Type B pancreatic cell (in vitro differentiated cells): ENCODE measurements at places on chromosomes 7 and 10. TPM values are rescaled to one million over a fixed set of nuclear protein-coding genes. Genes with fewer than 3 reads are reported as not detected.

The EPHA1 gene
- 18.0 and 40.1 TPM in 2 replicates for total RNA-seq

The SNCG gene
- 60.4 and 77.6 TPM in 2 replicates for total RNA-seq

The FRMD4A gene
- 37.8 and 88.9 TPM in 2 replicates for total RNA-seq

The ENKUR gene
- 1.6 and 7.2 TPM in 2 replicates for total RNA-seq

The GARIN1A gene
- 2.4 TPM in 2 replicates for total RNA-seq

GRCh38 chr10:103742824-103743223, 112.6 kb downstream of the SH3PXD2A start:
- no peak for DNase-seq

DNA sequence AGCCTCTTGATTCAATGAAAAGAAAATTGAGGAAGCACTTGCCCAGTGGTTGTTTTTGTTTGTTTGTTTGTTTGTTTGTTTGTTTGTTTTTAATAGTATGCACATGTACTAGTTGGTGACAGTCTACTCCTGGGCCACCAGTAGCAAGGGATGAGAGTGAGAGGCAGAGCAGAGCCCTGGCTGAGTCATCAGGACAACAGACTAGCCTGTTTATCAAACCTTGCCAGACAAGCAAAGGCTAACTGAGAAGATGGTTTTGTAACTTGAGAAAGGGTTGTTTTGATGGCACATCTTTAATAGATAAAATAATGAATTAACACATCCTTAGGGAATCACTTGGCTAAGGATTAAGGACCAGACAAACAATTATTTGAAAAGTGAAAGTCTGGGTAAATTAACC, 78.1 kb downstream of the INHBA start:
- no peak for DNase-seq

DNA sequence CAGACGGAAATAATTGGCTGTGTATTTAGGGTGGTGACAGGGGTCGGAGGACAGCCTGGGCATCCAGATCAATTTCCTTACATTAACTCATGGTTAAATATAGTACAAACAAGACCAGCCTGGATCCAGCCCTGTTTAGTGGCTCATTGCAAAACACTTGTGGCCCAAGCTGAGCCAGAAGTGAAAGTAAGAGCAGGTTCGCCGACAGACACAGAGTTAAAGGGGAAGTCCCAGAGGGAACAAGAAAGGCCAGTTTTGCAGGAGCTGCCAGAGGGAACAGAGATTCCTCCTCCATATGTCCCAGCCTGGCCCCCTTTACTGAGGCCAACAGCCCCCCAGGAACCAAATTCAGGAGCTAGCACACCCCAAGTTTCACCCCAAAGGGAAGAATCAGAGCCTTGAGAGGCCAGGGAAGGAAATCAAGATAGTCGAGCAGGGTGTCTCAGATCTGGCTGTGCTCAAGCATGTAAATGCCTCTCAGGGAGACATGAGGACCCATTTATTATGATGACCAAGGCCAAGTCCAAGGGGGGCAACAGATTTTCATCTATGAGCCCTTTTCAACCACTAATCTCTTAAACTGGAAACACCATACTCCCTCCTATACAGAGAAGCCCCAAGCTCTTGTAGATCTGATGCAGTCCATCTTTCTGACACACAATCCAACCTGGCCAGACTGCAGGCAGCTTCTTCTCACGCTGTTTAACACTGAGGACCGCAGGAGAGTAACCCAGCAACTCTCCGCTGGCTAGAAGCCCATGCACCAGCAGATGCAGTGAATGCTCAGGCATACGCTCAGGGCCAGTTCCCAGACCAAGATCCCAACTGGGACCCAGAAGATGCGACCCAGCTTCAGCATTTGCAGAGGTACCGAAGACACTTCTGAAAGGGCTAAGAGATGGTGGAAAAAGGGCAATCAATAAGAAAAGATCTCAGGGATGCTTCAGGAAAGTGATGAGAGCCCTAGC, 15.9 kb upstream of the ADCK2 start:
- DNase-seq = no peak

DNA sequence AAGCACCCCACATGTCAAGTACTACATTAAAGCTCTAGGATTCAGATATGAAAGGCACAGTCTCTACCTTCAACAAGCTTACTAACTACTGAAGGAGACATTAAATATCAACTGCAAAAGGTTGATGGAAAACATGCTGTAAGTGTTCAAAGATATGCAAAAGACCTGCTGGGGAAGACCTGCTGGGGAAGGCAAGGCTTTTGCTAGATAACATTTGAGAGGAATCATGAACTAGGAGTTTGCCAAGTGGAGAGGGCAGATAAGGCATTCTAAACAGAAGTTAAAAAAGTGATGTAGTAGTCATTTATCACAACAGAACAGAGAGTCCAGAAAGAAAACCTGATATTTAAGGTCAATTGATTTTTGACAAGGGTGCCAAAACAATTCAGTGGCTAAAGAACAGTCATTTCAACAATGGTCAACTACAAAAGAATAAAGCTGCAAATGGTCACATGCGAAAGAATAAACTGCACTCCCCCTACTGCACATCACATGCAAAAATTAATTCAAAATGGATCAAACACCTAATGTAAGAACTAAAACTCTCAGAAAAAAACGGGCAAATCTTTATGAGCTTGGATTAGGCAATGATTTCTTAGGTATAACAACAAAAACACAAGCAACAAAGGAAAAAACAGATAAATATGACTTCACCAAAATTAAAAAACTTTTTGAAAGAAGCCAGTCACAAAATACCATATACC, 23.0 kb upstream of the MSS51 start:
- no peak for DNase-seq

- no peak for DNase-seq
These were observed 511.1 kb upstream of the C7orf33 start for GRCh38 chr7:148079206-148080080.

DNA sequence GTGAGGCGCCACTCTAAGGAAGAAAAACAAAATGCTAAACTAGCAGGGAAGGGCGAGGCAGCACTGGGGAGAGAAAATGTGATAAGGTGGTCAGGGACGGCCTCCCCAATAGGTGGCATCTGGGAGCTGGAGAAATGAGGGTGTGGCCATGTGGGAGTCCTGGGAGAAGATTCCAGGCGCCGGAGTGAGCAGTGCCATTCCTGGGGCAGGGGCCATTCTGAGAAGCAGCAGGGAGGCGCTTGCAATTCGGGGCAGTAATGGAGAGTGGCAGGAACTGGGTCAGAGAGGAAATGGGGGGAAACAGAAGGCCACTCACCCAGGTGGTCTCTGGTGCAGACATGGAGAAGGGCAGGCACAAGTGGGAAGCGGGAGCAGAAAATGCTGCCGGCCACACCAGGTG, 61.8 kb upstream of the LRRC18 start:
- DNase-seq = peak; percentile 59

- DNase-seq = no peak
These were observed 98.6 kb upstream of the KCTD7 start for GRCh38 chr7:66529883-66530610.
